ENCODE measurements at places on chromosomes 3 and 15. TPM values are rescaled to one million over a fixed set of nuclear protein-coding genes. Genes with fewer than 3 reads are reported as not detected.

The SEMA5B gene
- 1.4 TPM for total RNA-seq

The ZBED2 gene
- 0.50 TPM for total RNA-seq

The PLCB2 gene
- 1.7 TPM for total RNA-seq

The MESP2 gene
- 1.2 TPM for total RNA-seq

The MYZAP gene
- 20.3 TPM for total RNA-seq

The FRMD4B gene
- 20.7 TPM for total RNA-seq

GRCh38 chr15:84987949-84988624 is 6.4 kb downstream of the PDE8A start:
- no peak for DNase-seq
- no peaks in the 10 kb centered on the region for H3K27me3 ChIP-seq
- H3K4me3 ChIP-seq: no peak overlapping the region
- no peak overlapping the region for H3K27ac ChIP-seq

DNA sequence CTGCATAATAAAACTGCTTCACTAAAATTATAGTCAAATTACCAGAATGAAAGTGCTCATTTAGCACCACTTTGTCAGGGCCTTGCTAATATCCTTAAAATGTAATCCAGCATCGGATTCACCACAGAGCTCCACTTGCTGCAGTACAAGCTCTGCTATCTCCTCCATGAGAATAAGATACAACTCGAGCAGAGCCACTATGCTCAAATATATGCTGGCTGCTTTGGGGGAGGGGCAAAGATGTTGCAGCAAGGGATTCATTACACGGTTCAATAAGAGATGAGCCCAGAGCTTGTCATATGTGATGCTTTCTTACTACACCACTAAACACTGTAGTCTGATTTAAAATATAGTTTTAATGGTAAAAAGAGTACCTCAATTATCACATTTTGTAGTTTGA is 72.2 kb downstream of the DLG1 start:
- DNase-seq: no peak
- H3K4me3 ChIP-seq: no peak overlapping the region
- peaks cover 14% of the 10 kb centered on the region for H3K4me1 ChIP-seq
- no peaks in the 10 kb centered on the region for H3K36me3 ChIP-seq

DNA sequence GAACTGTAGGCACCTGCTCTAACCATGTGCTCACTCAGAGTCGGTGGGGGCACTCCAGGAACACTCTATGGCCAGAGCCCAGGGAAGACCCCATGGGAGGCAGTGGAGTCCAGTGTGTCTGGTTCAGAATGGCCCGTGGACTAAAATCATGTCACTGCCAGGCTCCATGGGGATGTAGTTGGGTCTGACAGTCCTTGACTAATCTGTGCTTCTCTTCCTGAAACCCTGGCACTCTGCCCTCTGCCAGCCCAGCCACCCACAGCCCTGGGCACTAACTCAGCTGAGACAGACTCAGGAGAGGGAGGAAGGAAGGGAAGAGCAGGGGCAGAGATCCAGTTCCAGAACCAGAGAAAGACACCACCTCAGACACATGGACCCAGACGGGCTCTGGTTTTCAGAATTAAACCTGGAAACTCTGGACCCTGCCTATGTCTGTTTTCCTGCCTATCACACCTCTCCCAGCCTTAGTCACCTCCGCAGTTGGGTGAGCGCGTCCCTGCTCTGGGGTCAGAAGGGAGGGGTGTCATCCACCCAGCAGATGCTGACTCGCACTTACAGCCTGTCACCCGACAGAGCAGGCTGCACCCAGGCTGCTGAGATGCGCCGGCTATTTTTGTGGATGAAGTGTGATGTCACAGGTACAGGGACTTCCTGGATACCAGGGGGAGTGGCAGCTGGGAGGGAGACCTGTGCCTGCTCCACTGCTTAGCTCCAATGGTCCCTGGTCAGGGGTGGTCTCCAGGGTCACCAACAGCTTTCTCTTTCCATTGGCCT is 56.8 kb upstream of the INSYN1 start:
- no peak overlapping the region for H3K27ac ChIP-seq
- H3K27me3 ChIP-seq: no peaks in the 10 kb centered on the region
- no peak for DNase-seq
- no peaks in the 10 kb centered on the region for H3K36me3 ChIP-seq
- H3K4me1 ChIP-seq: no peaks in the 10 kb centered on the region

GRCh38 chr3:66989860-66990696 is 8.0 kb upstream of the KBTBD8 start:
- no peak for DNase-seq
- no peaks in the 10 kb centered on the region for H3K36me3 ChIP-seq
- no peak overlapping the region for H3K4me3 ChIP-seq
- no peaks in the 10 kb centered on the region for H3K4me1 ChIP-seq
- peaks cover 6% of the 10 kb centered on the region for H3K27me3 ChIP-seq

GRCh38 chr3:14370720-14371572 is 31.5 kb upstream of the SLC6A6 start:
- no peaks in the 10 kb centered on the region for H3K36me3 ChIP-seq
- no peak overlapping the region for H3K4me3 ChIP-seq
- no peaks in the 10 kb centered on the region for H3K27me3 ChIP-seq
- DNase-seq: no peak

DNA sequence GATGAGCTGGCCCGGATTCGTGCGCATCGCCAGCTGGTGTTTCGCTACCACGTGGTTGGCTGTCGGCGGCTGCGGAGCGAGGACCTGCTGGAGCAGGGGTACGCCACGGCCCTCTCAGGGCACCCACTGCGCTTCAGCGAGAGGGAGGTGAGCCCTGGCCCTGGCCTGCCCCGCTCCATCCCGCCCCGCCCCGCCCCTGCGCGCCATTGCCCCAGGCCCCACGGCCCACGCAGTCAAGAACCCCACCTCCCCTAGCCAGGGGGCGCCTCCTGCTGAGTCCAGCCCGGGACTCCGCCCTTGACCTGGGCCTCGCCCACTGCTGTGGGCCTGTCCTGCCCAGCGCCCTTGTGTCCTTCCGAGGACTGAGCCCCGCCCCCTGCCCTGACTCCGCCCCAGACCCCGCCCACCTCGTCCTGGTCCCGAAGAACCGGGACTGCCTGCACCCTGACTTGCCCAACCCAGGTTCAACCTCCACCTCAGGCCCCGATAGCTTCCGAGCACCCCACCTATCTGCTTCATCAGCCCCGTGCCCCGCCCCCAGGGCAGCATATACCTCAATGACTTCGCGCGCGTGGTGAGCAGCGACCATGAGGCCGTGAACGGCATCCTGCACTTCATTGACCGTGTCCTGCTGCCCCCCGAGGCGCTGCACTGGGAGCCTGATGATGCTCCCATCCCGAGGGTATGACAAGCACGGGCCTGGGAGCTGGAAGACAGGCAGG is 14.8 kb downstream of the NT5DC2 start:
- H3K27ac ChIP-seq: no peak overlapping the region
- no peaks in the 10 kb centered on the region for H3K4me1 ChIP-seq
- no peak overlapping the region for H3K4me3 ChIP-seq
- H3K36me3 ChIP-seq: no peaks in the 10 kb centered on the region
- no peak for DNase-seq

- H3K27ac ChIP-seq: no peak overlapping the region
- no peak overlapping the region for H3K4me3 ChIP-seq
- H3K36me3 ChIP-seq: no peaks in the 10 kb centered on the region
Observed at GRCh38 chr15:48936666-48937065, 27.1 kb downstream of the SHC4 start.

GRCh38 chr3:64668582-64669510 is 19.0 kb downstream of the ADAMTS9 start:
- H3K4me3 ChIP-seq: no peak overlapping the region
- H3K4me1 ChIP-seq: peaks cover 8% of the 10 kb centered on the region
- no peak overlapping the region for H3K27ac ChIP-seq
- no peaks in the 10 kb centered on the region for H3K27me3 ChIP-seq
- no peak for DNase-seq
- H3K36me3 ChIP-seq: no peaks in the 10 kb centered on the region

DNA sequence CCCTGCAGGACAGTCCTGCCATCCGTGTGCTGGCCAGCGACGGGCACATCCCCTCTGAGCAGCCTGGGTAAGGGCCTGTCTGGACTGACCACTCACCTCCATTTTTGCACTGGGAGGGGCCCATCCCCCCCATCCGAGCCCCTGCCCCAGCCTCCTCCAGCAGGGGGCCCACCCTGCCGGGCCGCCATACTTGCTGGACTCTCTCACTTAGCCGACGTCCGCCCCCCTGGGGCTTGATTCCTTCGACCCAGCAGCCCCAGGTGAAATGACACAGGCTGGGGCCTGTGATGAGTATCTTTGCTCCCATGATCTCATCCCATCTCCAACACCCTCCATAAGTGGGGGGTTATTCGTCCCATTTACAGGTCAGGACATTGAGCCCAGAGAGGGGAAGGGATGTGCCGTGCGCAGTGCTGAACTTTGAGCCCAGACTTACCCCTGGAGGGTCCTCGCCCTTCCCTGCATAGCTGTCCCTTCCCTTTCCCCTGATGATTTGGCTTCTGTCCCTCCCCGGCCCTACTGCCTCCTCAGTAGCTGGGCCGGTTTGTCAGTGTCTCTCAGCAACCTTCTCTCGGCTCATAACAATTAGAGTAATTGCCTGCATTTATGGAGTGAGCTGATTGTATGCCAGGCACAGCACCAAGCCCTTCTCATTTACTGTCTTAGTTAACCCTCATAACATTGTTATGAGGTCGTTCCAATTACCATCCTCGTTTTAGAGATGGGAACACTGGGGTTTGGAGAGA is 4.2 kb downstream of the LMAN1L start:
- no peak for DNase-seq
- no peaks in the 10 kb centered on the region for H3K4me1 ChIP-seq
- H3K36me3 ChIP-seq: no peaks in the 10 kb centered on the region
- no peaks in the 10 kb centered on the region for H3K27me3 ChIP-seq
- no peak overlapping the region for H3K27ac ChIP-seq

DNA sequence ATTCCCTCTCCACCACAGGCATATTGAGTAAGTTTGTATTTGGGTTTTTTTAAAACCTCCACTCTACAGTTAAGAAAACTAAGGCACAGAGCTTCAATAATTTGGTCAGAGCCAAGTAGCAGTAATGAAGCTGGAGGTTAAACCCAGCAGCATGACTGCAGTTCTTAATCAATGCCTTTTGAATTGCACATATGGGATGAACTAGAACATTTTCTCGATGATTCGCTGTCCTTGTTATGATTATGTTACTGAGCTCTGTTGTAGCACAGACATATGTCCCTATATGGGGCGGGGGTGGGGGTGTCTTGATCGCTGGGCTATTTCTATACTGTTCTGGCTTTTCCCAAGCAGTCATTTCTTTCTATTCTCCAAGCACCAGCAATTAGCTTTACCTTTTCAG is 1.6 kb upstream of the CCR5 start:
- H3K27ac ChIP-seq: no peak overlapping the region
- H3K27me3 ChIP-seq: peaks cover 13% of the 10 kb centered on the region
- no peaks in the 10 kb centered on the region for H3K4me1 ChIP-seq
- DNase-seq: no peak
- H3K4me3 ChIP-seq: no peak overlapping the region
- no peaks in the 10 kb centered on the region for H3K36me3 ChIP-seq

DNA sequence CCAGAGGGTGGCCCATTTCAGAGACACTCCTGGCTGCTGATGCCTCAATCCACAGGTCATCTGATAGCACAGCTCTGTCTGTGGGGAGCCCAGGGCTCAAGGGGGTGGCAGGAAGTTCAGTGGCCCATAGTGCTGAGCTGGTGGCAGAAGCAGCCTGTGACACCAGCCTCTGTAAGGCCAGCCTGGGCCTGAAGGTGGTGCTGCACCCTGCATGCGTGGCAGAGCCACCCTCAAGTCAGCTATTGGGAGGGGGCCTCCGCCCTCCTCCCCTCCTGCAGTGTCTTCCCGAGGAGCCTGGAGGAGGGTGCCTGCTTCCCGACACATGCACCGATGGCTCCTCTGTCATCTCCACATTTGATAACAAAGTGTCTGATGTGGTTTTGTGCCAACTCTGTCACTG is 3.0 kb downstream of the PLA1A start:
- no peaks in the 10 kb centered on the region for H3K36me3 ChIP-seq
- H3K27me3 ChIP-seq: no peaks in the 10 kb centered on the region
- no peak overlapping the region for H3K4me3 ChIP-seq
- no peak for DNase-seq
- peaks cover 16% of the 10 kb centered on the region for H3K4me1 ChIP-seq
- H3K27ac ChIP-seq: no peak overlapping the region

- no peaks in the 10 kb centered on the region for H3K36me3 ChIP-seq
- DNase-seq: no peak
- no peak overlapping the region for H3K4me3 ChIP-seq
- H3K4me1 ChIP-seq: peaks cover 22% of the 10 kb centered on the region
- H3K27ac ChIP-seq: no peak overlapping the region
Observed at GRCh38 chr3:149572796-149573414, 84.9 kb downstream of the WWTR1 start.

- H3K36me3 ChIP-seq: no peaks in the 10 kb centered on the region
- peaks cover 30% of the 10 kb centered on the region for H3K27me3 ChIP-seq
- no peaks in the 10 kb centered on the region for H3K4me1 ChIP-seq
- no peak overlapping the region for H3K4me3 ChIP-seq
Observed at GRCh38 chr15:88250826-88251225, 5.7 kb downstream of the NTRK3 start.

- no peak overlapping the region for H3K4me3 ChIP-seq
- DNase-seq: no peak
- peak overlapping the region; percentile 84 for H3K27ac ChIP-seq
- peaks cover 7% of the 10 kb centered on the region for H3K4me1 ChIP-seq
- H3K27me3 ChIP-seq: no peaks in the 10 kb centered on the region
Observed at GRCh38 chr3:71978150-71978721, 193.3 kb upstream of the PROK2 start.

DNA sequence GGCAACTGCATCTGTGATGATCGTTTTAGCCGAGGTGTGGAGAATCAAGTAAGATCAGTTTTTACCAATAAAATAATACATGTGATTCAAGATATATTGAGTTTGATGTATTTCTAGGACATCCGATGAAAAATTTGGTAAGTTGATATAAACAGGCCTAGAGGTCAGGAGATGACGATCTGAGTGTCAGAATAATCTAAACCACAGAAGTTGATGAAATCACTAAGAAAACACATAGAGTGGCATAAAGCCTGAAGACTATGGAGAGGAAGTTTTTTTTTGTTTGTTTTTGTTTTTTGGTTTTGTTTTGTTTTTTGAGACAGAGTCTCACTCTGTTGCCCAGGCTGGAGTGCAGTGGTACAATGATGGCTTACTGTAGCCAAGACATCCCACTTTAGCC is 235.3 kb downstream of the RBMS3 start:
- H3K27ac ChIP-seq: no peak overlapping the region
- H3K36me3 ChIP-seq: no peaks in the 10 kb centered on the region
- no peaks in the 10 kb centered on the region for H3K27me3 ChIP-seq
- DNase-seq: no peak
- H3K4me3 ChIP-seq: no peak overlapping the region
- H3K4me1 ChIP-seq: peaks cover 24% of the 10 kb centered on the region

GRCh38 chr3:20747741-20748140 is 561.7 kb upstream of the SGO1 start:
- DNase-seq: no peak
- H3K27ac ChIP-seq: no peak overlapping the region
- peaks cover 12% of the 10 kb centered on the region for H3K4me1 ChIP-seq

- H3K4me3 ChIP-seq: no peak overlapping the region
- DNase-seq: no peak
- H3K4me1 ChIP-seq: no peaks in the 10 kb centered on the region
- H3K27ac ChIP-seq: no peak overlapping the region
- H3K36me3 ChIP-seq: no peaks in the 10 kb centered on the region
Observed at GRCh38 chr3:29605845-29606244, 325.0 kb downstream of the RBMS3 start.
